ENCODE measurements at places on chromosomes 13 and 19. TPM values are rescaled to one million over a fixed set of nuclear protein-coding genes. Genes with fewer than 3 reads are reported as not detected.

The HSH2D gene
- 0.43 TPM for polyA plus RNA-seq

DNA sequence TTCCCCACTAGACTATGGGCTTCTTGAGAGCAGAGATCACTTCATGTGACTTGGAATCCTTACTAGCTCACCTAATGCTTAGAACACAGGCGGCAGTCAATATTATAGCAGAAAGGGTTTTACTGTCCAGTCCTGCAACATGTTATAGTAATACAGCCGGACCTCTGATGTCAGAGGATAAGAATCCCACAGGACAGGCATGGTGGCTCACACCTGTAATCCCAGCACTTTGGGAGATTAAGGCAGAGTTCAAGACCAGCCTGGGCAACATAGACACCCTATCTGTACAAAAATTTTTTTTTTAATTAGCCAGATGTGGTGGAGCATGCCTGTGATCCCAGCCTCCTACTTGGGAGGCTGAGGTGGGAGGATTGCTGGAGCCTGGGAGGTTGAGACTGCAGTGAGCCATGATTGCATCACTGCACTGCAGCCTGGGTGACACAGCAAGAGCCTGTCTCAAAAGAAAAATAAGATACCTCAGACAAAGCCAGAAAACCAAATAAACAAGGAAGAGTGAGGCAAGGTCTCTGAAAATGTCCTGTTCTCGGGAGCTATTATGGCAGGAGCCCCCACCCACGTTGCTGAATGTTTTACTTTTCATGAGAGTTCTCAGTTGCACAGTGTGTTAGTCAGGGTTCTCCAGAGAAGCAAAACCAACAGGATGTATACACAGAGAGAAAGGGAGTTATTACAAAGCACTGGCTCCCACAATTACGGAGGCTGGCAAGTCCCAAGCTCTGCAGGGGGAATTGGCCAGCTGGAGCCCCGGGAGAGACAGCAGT, 100.8 kb downstream of the UBL3 start:
- no peak for DNase-seq

The GPR18 gene
- 0.28 TPM for polyA plus RNA-seq

DNA sequence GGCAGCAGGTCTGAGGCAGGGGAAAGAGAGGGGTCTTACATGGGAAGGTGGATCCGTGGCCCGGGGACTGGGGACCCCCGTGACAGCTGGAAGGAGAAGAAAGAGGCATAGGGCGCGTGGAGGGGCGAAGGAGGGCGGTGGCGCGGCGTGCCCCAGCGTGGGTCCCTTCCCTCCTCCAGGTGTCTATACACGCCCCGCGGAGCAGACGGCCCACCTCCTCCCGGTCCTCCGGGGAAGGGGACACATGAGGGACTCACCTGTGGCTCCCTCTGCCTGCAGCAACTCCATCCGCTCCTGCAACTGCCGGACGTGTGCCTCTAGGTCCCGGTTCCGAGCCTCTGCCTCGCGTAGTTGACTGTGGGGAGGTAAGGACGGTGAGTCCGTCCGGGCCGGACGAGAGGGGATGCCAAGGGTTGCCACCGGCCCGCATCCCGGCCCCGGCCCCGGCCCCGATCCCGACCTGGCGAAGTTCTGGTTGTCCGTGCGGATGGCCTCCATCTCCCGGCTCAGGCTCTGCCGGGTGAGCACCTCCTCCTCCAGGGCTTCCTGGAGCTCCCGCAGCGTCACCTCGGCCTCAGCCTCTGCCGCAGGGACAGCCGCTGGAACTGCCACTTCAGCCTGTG, 2.4 kb upstream of the SIX5 start:
- DNase-seq, result no peak

- DNase-seq, result peak; percentile 90
Observed at GRCh38 chr19:34926685-34927375, at the start of gene ZNF30. Gene ZNF30, plus strand, starts transcription at chr19:34926903. Its CDS starts 3,045 bp downstream, at chr19:34929948.

DNA sequence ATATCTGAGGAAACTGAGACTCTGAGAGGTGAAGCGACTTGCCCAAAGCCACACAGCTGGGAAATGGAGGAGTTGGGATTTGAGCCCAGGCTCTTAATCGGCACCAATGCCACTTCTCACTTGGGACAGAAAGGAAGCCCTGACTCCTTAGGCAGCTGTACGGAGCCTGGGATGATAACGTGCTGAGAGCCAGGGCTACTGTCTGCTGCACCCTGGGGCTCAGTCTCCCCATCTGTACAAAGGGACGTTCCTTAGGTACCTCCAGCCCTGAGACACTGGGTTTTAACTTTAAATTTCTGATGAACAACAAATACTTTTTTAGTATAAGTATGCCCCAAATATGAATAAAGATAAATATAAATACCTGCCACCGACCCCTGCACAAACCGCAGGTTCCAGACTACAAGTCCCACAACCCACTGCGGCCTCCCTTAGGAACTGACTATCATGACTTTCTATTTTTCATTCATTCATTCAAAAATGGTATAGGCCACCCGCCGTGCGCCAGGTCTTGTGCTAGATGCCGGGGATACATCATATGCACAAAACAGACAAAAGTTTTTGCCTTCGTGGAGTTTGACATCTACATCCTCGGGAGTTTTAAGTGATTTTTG, 776 bp upstream of the NCLN start:
- no peak for DNase-seq

- DNase-seq, result no peak
Observed at GRCh38 chr13:75513271-75513670, 24.4 kb downstream of the COMMD6 start.

- DNase-seq, result no peak
Observed at GRCh38 chr19:35451338-35452096, 3.5 kb downstream of the FFAR2 start.

DNA sequence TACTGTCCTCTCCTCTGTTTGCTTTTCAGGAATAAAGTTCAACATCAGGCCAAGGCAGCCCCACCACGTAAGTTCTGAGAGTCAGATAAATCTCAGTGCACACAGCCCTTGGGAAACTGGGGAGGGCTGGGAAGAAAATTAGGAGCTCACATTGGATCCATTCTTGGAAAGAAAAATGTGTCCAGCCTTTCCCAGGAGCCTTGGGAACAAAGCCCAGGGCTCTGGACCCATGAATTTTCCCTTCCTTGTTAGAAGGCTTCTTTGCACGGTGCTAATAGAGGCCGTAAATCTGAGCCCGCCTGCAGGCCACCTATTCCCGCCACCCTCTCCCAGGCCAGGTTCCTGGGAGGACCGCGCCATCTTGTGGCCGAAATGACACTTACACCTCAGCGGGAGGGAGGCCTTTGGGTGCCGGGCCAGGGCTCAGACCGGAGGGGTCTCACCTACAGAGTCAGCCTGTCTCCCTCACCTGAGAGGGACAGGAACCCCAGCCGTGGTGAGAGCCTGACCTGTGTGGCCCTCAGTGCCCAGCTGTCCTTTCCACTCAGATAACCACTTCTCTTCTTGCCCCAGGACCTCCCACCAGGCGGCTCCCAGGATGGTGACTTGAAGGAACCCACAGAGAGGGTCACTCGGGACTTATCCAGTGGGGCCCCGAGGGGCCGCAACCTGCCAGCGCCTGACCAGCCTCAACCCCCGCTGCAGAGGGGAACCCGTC, 25.1 kb upstream of the KCTD15 start:
- DNase-seq, result peak; percentile 61

DNA sequence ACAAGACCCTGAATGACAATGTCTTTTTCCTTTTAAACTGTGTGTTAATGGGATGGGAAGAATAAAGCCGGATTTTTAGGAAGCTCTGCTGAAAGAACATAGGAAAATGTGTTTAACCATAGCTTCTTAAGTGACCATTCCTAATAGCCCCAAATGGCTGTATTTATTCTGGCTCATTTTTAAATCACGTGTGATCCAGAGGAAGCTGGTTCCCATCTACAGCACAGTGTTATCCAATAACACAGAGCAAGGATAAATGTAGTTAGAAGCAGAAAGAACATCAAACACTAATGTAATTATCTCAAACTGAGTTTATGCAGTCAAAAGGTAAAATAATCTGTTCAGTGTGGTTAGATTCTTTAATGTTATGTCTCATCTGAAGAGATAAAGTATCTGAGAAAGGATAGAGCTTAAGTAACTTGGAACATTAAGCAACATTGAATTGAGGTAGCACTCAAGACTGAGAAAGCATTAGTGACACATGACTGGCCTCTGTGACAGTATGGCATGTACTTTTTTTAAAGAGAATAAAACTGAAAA, 853.3 kb downstream of the GPC5 start:
- DNase-seq, result peak; percentile 14

- peak; percentile 27 for DNase-seq
Observed at GRCh38 chr13:109728791-109729731, 57.3 kb downstream of the IRS2 start.

The LPAR2 gene
- 26.1 TPM for polyA plus RNA-seq

GRCh38 chr19:51689751-51690453, 3.2 kb upstream of the SPACA6 start:
- DNase-seq, result peak; percentile 77

DNA sequence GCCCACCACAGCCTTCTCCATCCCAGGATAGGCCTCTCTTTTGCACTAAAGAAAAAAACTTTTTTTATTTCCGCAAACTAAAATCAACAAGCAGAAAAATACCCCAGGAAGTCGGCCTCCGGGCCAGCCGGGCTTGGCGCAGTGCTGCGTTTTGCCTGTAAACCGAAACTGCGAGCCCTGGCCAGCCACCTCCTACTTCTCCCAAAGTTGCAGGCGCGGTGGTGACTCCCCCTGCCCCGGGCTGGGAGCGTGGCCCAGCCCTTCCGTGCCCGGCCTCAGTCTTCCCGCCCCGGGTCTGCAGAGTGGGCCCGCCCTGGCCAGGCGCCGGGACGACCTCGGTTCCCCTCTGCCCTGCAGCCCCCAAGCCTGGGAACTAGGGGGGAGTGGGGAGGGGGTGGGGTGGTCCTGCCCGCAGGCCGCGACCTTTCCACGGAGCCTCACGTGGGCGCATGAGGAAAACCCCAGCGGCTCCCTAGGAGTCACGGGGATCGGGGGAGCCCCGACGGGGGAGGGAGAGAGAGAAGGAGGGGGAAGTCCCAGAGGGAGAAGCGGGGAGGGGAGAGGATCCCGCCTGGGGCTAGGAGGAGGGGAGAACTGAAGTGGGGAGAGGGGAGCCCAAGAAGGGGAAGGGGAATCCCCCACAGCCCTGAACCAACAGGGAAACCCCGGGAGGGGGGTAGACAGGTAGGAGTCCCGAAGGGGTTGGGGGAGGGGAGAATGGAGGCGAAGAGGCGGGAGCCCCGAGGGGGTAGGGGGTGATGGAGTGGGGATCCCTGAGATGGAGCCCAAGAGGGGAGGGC, 3.0 kb downstream of the GADD45B start:
- no peak for DNase-seq

The IGFL1 gene
- polyA plus RNA-seq, result not detected

- no peak for DNase-seq
Observed at GRCh38 chr19:12912571-12912970, 6.5 kb downstream of the SYCE2 start.

GRCh38 chr13:47147812-47148119, 250.9 kb upstream of the HTR2A start:
- DNase-seq, result no peak

The FKRP gene
- 23.0 TPM for polyA plus RNA-seq

DNA sequence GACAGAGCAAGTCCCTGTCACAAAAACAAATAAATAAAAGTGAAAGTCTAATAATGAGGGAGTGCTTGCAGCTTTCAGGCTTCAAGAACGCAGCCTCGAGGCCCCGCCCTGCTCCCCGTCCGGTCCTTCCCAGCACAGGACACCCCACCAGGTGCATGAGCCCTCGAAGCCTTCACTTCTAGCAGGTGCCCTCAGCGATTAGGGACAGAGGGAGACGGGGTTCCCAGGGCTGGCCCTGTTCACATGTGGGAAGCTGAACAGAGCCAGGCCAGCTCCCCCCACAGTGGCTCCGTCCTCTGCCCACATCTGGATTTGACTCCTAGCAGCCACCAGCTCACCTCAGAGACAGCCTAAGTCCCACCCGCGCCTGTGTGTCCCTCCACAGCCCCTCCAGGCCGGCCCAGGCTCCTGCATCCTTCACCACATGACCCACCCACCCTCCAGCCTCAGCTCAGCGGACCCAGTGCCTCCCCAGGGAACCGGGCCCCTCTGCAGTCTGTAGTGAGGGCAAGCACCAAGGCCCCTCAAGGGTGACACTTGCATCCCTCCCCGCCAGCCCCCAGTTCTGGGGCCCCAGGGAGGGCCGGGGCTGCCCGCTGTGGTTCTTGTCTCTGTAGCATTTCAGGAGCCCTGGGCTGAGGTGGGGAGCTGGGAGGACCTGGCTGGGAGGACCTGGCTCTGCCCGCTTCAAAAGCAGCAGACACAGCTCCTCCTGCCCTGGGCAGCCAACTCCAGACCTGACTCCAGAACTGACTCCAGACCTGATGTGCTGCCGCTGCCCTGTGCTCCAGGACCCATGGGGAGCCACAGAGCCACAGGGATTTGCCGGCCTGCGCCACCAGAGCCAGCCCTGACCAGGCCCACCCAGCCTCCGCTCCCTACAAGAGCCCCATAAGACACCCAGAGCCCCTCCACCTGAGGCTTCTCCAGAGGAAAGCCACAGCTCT, 27.2 kb downstream of the GPX4 start:
- no peak for DNase-seq

DNA sequence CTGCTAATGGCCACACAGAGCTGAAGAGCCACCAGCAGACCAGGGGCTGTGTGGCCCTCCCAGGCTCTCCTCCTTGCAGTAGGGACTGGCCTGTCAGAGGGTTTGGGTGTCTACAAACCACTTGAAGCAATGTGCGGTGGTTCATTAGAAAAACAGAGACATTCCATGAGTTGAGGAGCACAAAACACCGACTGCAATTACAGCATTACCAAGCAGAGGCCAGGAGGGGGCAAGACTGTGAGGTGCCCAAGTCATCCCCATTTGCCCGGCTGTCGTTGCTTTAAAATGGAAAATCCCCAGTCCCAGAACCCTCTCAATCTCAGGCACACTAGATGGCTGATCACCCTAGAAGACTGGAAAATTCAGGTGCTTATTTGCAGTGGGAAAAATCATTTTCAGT, 15.0 kb downstream of the TMTC4 start:
- no peak for DNase-seq

DNA sequence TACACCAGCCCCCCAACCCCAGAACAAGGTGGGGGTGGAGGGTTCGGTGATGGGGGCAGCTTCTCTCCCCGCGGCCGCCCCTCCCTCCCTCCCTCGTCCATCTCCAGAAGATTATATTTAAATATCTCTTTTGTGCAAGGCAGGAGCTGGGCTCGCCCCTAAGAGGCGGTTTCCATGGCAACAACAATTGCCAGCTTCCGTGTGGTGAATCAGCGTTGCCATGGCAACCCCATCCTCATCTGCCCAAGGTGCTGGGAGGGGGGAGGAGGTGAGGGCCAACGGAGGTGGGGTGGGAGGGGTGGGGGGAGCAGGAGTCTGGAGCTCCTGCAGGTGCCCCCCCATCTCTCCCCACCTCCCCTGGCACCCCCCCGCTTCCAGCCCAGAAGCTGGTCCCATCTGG, 46.4 kb downstream of the CELF5 start:
- DNase-seq, result no peak

The SPTBN4 gene
- 1.2 TPM for polyA plus RNA-seq

The CALR3 gene
- not detected for polyA plus RNA-seq

All from left kidney (tissue), 8 donors.